ENCODE measurements at places on chromosomes 11 and 22.

DNA sequence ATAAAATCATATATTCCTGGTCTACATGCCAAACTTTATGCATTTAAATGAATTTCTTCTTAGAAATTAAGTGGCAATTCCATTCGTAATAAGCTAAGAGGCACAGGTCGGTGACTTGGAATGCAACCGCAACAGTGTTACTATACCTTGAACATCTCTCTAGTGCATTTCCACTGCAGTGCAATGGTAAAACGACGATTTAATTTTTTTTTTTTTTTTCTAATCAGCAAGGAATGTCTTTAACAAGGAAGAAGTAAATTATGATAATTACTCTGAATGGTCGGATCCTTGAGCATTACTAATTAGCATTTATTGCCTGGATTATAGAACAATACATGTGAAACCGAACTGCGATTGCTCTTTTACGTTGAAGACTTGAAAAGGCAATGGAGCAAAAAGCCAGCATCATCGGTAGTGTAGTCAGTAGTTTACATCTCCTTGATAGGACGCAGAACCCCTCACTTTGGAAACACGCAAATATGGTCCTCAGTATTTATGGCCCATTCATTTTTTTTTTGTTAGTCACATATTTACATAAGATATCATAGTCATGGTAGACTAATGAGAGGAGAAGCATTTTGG lies 20.2 kb downstream of the BLID start:
- no peak for ATAC-seq

- no peak for ATAC-seq
Observed at GRCh38 chr11:93861808-93862207, 11.4 kb upstream of the VSTM5 start.

DNA sequence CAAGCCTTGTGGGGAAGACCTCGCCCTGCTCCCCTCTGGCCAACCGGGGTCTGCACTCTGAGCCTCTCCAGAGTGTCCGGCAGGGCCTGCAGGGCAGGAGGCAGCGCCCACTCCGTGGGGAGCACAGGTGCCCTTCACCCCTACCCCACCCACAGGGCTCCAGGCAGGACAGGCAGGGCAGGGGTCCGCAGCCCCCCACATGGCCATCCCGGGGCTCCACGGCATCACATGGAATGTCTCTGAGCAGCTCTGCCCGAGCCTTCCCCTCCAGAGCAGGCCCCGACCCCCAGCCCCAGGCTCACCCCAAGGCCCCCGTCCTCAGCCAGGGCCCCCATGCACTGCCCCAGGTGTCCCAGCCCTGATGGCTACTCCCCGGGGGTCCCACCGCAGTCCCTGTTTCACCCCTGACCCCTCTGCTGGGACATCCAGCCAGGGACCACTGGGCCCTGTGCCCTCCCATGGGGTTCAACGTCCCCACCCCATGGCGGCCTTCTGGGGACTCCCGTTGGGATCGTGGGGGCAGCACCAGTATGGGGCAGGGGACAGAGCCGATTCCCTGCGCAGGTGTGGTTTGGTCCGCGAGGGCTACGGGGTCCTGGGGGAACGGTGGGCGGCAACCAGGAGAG lies 77.7 kb downstream of the BRD1 start:
- ATAC-seq, result no peak

GRCh38 chr11:6249770-6250555 lies 9.7 kb upstream of the CCKBR start:
- peak; percentile 10 for ATAC-seq

- ATAC-seq, result no peak
Observed at GRCh38 chr22:33572086-33572485, 348.2 kb downstream of the LARGE1 start.

DNA sequence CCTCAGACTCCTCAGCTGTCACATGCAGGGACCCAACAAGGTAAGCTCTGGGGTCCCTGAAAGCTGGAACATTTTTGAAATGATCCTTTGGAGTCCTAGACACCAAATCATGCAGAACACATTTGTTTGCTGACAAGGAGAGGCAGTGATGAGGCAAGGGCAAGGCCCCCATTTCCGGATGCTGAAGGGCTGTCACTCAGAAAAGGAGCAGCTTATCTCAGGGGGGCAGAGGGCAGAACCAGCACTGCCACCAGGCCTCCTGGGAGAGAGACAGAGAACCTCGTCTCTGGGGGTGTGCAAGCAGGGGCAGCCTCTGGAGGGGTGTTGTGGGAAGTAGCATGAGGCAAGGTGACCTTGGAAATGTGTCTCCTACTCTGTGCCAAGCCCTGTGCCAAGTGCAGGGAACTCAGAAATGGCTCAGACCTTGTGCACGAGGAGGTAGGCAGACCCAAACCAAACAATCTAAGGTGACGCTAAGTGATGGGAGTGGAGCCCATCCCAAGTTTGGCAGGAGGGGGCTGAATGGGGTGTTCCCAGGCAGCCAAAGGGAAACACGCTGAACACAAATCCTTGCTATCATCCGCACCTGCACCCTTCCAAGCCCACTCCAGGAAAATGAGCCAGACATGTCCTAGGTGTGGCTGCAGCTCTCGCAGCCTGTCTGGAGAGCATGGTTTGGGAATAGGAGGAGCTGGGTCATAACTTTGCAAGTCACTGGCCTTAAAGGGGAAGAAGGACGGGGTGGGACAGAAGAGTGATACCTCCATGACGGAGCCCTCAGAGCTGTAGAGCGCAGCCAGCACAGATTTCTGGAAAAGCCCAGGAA lies 94.2 kb downstream of the PDE2A start:
- ATAC-seq, result no peak

DNA sequence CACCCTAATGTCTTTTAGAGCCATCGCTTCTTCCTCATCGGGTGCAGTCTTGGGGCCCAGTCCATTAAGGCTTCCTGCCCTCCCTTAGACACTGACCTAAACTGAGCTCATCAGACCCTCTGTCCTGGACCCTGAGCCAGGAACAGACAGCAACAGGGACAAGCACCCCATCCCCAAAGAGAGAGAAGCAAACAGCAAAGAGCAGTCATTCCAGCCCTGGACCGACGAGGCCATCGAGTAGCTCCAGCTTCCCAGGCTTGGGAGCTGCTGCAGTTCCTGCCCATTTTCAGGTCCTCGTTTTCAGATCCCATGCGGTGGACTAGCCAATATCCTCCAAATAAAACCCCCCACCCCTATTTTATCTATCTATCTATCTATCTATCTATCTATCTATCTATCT lies 25.8 kb upstream of the CACNG2 start:
- ATAC-seq, result no peak

GRCh38 chr11:112961146-112961668 lies at the start of gene NCAM1:
TSS of gene NCAM1 (plus strand) at chr11:112961420.
- ATAC-seq, result peak; percentile 52

DNA sequence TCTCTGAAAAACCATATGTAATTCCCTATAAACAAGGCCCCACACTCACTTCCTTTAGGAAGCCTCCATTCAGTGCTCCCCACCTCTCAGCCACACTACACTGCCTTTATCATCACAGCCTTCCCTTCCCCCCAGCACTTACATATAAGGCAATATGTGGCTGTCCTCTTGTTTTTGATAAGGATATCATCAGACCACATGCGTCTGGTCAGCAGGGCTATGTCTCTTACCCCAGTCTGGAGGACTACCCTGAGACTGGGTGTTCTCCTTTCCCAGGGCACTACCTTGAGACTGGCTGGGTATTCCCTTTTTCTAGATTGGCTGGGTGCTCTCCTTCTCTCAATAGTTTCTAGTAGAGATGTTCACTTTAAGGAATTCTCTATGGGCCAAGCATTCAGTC lies 7.8 kb downstream of the KCNE3 start:
- no peak for ATAC-seq

DNA sequence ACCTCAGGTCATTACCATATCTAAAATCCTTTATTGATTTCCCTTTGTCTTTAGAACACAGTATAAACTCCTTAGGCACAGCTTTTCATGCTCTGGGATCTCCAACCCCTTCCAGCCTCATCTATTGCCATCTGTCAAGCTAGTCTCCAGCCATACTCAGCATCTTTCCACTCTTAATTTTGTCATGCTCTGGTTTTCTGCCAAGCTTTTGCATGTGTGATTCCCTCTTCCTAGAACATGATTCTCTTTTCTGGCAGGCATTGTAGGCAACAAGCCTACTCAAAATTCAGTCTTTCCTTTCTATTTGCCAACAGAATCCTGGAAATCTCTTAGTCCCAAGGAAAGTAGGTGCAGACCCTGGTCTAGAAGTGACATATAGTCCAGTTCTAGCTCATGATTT lies 35.5 kb upstream of the SLC6A5 start:
- no peak for ATAC-seq

- no peak for ATAC-seq
Observed at GRCh38 chr11:126134461-126135155, 71.9 kb upstream of the CDON start.

GRCh38 chr11:94007426-94007825 lies 13.7 kb upstream of the HEPHL1 start:
- no peak for ATAC-seq

DNA sequence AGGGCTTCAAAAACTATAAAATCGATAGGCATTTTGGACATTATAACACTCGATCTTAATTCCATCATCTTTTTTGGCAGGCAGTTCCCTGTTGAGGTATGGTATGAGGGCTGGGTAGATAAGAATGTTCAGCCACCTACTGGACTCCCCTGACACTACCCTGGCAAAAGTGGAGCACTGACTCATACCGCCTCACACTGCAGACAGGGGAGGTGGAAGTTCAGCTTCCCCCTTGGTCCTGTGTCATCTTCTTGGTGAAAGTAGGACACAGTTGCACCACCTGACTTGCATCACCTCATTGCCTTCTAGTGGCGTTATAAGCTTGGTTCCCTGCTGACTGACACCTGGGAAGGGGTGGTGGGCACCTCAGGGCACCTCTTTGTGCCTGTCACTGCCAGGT lies 30.4 kb downstream of the PAAF1 start:
- ATAC-seq, result no peak

DNA sequence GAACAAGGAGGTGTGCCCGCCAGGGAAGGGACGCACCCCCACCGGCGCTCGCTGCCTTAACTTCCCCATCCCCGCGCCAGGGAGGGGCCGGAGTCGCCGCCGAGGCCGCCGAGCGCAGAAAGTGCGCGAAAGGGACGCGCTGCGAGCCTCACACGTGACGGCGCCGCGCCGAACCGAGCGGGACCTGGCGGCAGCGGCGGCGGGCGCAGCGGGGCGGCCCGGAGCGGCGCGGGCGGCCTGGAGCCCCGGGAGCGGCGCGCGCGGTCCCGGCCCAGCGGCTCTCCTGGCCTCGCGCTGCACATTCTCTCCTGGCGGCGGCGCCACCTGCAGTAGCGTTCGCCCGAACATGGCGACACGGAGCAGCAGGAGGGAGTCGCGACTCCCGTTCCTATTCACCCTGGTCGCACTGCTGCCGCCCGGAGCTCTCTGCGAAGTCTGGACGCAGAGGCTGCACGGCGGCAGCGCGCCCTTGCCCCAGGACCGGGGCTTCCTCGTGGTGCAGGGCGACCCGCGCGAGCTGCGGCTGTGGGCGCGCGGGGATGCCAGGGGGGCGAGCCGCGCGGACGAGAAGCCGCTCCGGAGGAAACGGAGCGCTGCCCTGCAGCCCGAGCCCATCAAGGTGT lies at the start of gene SORL1:
SORL1 (plus strand) TSS at position 329 of the 623 bp plus-strand sequence; CDS start at position 347, 18 bp downstream.
- ATAC-seq, result peak; percentile 91

DNA sequence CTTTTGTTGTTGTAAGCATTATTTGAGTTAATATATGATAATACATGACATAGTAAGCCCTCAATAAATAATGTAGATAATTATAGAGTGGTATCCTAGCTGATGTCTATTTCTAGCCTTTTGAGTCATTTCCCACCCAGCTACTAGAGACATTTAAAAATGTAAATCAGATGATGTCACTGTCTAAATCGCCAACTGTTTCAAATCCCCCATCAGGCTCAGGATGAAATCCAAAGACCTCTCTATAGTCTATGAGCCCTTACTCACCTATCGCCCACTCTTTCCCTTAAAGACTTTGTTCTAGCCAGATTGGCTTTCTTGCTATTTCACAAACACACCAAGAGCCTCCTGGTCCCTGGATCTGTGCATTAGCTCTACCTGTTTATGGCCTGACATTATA lies 135.4 kb upstream of the PLET1 start:
- no peak for ATAC-seq

- peak; percentile 4 for ATAC-seq
Observed at GRCh38 chr11:65417702-65418430, 4.7 kb upstream of the NEAT1 start.

- ATAC-seq, result no peak
Observed at GRCh38 chr11:33949252-33949913, 57.5 kb upstream of the LMO2 start.

- no peak for ATAC-seq
Observed at GRCh38 chr11:92500453-92500852, 275.8 kb downstream of the FAT3 start.

DNA sequence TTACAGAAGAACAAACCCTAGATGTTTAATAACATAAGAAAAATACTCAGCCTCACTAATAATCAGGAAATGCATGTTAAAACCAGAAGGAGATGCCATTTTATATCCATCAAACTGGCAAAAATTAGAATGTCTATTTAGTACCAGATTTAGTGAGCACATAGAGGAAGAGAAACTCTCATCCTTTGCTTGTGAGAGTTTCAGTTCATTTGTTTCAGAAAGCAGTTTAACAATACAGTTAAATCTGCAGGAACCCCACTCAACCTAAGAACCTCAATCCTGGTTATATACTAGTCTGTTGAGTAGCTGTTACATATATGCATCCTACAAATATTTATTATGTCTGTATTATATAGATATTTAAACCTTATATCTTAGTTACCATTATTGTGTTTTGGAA lies 172.6 kb downstream of the WNT11 start:
- ATAC-seq, result no peak

DNA sequence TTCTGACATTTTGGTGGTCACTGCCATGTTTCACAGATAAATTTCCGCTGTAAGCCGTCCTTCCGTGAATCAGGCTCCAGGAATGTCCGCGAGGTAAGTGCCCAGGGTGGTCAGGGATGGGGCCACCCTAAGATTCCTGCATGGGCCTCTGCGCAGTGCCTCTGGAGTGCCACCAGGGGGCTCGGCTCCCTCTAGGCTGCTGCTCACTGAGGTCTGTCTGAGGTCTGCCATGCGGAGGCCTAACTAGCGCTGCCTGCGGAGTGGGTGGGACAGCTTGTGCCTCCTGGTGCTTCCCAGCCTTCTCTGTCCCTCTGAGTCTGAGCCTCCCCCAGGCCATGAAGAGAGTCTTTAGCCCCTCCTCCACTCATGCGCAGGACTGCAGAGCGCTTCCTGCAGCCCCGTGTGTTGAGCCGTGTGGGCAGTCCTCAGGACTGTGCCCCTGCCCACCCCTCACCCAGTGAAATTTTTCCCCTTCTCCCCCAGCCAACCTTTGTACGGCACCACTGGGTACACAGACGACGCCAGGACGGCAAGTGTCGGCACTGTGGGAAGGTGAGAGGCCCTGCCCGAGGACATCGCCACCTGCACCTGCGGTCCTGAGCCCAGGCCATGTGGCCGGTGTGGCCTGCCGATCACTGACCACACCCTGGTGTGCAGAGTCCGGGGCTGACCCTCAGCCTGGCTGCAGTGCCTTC lies 11.9 kb upstream of the MDK start:
- ATAC-seq, result peak; percentile 51

- no peak for ATAC-seq
Observed at GRCh38 chr11:125176866-125177265, 12.3 kb downstream of the PKNOX2 start.

DNA sequence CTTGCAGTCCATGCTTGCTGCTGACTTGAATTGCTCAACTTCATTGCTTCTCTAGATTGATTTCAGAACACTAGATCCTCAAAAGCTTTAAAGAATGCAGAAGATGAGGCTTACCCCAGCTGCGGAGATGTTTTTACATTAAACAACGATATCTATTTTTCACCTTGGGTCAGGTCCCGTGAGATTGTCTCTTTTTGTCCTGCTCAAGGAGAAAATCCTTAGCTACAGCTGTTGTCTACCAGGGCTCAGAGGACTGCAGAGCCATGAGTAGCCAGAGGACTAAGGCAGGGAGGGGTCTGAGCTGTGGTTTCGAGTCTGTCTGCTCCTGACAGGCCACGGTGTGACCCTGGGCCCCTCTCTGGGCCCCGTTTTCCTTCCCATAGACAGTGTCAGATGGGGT lies 51.4 kb downstream of the PKNOX2 start:
- no peak for ATAC-seq
